ENCODE measurements at places on chromosomes 11 and 22. TPM values are rescaled to one million over a fixed set of nuclear protein-coding genes. Genes with fewer than 3 reads are reported as not detected.

The OR52I2 gene
- total RNA-seq = not detected

The SLC35F2 gene
- 33.8 TPM for total RNA-seq

The GAB4 gene
- total RNA-seq = not detected

The SLC35E4 gene
- total RNA-seq = 7.3 TPM

The WT1 gene
- 0.18 TPM for total RNA-seq

The SLC22A9 gene
- not detected for total RNA-seq

The ALDH3B2 gene
- not detected for total RNA-seq

The ARHGAP20 gene
- total RNA-seq = 0.08 TPM

The RAC2 gene
- 388 TPM for total RNA-seq

The KRTAP5-9 gene
- not detected for total RNA-seq

The DMC1 gene
- total RNA-seq = 2.4 TPM

The TUB gene
- 0.32 TPM for total RNA-seq

The SERHL2 gene
- total RNA-seq = 0.79 TPM

The SERPING1 gene
- total RNA-seq = 2.1 TPM

The KCNE3 gene
- total RNA-seq = not detected

The MPEG1 gene
- total RNA-seq = 0.18 TPM

The OR52B2 gene
- not detected for total RNA-seq

The TRIM48 gene
- not detected for total RNA-seq

The MN1 gene
- 0.05 TPM for total RNA-seq

The ELFN2 gene
- 0.05 TPM for total RNA-seq

The MCHR1 gene
- total RNA-seq = not detected

The FOLR2 gene
- not detected for total RNA-seq

All from activated T-cell treated with anti-CD3 and anti-CD28 coated beads, Interleukin-2, amount 50 U/mL, for 4 hours (primary cell).